ENCODE measurements at places on chromosomes 5 and 9. TPM values are rescaled to one million over a fixed set of nuclear protein-coding genes. Genes with fewer than 3 reads are reported as not detected.

GRCh38 chr5:138803935-138804334 is 50.7 kb downstream of the CTNNA1 start:
- H3K4me1 ChIP-seq = peaks cover 6% of the 10 kb centered on the region
- H3K27ac ChIP-seq = no peak overlapping the region
- H3K36me3 ChIP-seq = peaks cover 23% of the 10 kb centered on the region
- H3K27me3 ChIP-seq = no peaks in the 10 kb centered on the region
- no peak overlapping the region for H3K4me3 ChIP-seq

DNA sequence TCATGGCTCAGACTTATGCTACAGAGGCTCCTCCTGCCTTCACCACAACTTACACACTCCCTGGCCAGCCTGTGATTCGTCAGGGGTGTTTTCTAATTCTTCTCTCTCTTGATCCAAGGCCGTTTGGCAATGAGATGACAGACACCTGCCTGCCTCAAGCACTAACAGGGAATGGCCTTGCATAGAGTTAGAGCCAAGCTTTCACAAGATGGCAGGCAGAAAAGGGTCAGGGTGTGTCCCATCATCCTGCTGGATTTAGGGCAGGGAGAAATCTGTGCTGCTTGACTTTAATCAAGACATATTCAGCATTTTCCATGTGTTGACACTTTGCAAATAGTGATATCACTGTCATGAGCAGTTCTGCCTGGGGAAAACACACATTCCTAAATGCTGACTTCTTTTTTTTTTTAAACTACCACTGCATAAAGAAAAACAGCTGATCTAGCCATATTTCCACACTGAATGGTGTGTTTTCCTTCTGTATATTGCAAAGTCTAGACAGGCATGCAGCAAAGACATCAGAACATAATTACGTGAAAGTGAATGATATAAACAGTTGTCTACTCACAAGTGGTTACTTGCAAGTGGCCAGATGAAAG is 95.0 kb upstream of the SLC25A48 start:
- H3K36me3 ChIP-seq = no peaks in the 10 kb centered on the region
- H3K27me3 ChIP-seq = no peaks in the 10 kb centered on the region
- no peaks in the 10 kb centered on the region for H3K4me1 ChIP-seq

DNA sequence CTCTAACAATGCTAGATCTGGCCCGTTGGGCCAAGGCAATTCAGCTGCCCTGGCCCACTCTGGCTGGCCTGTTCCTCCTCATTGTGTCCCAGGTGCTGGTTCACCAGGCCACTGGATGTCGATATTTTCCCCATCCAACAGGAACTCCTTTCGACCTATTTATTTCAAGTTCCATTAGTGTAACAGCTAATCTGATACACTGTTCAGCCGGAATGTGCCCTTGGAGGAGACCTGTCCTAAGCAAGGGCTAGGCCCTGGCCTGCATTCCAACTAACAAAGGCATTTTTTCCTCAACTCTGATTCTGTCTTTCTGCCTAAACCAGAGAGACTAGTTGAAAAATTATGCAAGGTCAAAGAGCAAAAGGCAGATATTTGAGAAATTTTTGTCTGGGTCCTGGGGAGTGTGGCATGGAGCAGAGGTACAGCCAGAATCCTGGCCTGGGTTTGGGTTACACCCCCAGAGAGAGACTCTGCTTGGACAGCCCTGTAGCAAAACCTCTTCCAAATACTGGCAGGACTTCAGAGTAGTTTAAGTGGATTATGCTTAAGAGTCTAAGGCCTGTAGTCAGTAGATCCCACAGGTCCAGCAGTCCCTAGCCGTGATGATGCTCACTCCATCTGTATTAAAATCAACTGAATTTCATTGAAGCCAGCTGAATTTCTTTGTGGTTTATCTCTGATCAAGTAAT is 36.1 kb downstream of the MARCHF11 start:
- no peaks in the 10 kb centered on the region for H3K27me3 ChIP-seq
- no peaks in the 10 kb centered on the region for H3K4me1 ChIP-seq
- H3K27ac ChIP-seq = no peak overlapping the region
- DNase-seq = no peak
- H3K4me3 ChIP-seq = no peak overlapping the region
- H3K36me3 ChIP-seq = no peaks in the 10 kb centered on the region

DNA sequence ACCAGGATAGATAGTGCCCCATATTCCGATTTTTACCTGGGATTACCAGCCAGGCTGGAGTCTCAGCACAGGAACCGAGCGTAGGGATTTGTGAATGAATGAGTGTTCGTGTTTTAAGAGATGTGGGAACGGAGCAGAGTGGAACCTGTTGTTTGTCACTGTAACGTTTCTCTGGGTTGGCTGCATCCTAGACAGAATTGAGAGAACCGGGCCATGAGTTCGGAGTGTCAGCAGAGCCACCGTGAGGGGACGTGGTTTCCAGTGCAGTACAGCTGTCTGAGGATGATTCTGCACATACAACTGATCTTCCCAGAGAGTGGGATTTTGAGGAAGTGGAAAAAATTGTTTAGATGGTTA is 1.2 kb downstream of the PDE8B start:
- no peak overlapping the region for H3K27ac ChIP-seq
- H3K27me3 ChIP-seq = peaks cover 40% of the 10 kb centered on the region
- no peak overlapping the region for H3K4me3 ChIP-seq

DNA sequence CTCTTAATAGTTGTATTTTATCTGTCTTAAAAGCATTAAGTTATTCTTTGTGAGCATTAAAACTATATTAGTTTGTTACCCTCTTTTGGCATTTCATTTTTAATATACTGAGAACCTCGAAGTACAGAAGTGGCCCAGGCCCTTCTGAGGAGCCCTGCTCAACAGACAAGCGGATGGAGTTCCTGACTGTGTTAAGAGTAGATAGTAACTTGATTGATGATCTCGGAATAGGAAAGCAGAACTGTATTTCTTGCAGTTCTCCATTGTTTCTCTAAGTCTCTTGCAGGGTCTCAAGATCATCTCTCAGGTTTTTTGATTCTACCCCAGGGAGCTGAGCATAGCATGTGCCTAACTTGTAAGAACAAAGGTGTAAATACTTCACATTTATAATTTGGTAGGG is 139.6 kb downstream of the SMARCA2 start:
- DNase-seq = no peak
- H3K27ac ChIP-seq = no peak overlapping the region
- no peaks in the 10 kb centered on the region for H3K36me3 ChIP-seq

DNA sequence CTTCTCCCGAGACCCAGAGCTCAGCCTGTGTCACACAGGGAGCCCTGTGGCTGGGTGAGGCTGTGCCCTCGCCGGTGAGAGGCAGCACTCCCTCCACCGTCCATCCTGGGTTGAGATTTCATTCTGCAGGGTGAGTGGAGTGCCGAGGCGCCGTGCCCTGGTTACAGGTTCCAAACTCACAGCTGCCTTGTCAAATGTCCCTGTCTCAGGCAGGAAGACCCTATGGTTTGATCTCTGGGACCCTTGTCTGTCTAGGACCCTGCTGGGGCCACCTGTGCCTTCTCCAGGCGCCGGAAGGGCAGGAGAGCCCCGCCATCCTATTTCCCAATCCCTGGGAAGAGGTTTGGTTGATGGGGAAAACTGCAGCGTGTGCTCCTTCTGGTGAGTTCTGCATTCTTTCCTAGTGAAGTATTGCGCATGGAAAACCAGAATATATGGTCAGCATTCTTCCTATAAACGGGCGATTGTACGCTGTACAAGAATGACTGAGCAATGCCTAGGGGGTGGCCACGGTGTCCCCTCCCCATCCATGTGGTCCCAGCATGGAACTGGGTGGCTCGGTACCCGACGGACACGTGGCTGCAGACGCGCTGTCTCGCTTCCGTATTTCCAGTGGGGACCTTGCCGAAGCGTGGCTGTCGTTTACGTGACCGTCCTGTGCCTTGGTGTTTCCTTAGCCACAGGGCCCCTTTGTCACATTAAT is 95.9 kb upstream of the COL5A1 start:
- no peak for DNase-seq
- H3K27me3 ChIP-seq = no peaks in the 10 kb centered on the region
- H3K27ac ChIP-seq = no peak overlapping the region

DNA sequence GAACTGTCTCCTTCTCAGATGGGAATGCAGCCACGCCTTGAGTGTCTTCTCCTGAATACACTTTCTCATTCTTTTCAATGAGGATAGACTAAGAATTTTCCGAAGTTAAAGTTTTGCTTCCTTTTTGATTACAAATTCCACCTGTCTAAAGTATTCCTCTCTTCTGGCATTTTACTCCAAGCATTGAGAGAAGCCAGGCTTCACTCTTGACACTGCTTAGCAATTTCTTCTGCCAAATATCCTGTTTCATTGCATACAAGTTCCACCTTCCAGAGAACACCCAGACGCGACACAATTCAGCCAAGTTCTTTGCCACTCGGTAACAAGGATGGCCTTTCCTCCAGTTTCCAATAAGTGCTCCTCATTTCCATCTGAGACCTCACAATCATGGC is 35.6 kb upstream of the COL5A1 start:
- peaks cover 2% of the 10 kb centered on the region for H3K27me3 ChIP-seq
- H3K4me3 ChIP-seq = no peak overlapping the region
- DNase-seq = no peak
- H3K36me3 ChIP-seq = no peaks in the 10 kb centered on the region

- H3K27me3 ChIP-seq = no peaks in the 10 kb centered on the region
- peak; percentile 55 for DNase-seq
- H3K36me3 ChIP-seq = peaks cover 18% of the 10 kb centered on the region
These were observed 28.4 kb downstream of the NEURL1B start for GRCh38 chr5:172669386-172670004.

- no peak overlapping the region for H3K4me3 ChIP-seq
- no peaks in the 10 kb centered on the region for H3K36me3 ChIP-seq
- DNase-seq = peak; percentile 59
- H3K27me3 ChIP-seq = no peaks in the 10 kb centered on the region
- no peak overlapping the region for H3K27ac ChIP-seq
These were observed 147.4 kb downstream of the ESM1 start for GRCh38 chr5:54837981-54838380.

- H3K4me1 ChIP-seq = peaks cover 2% of the 10 kb centered on the region
- H3K27me3 ChIP-seq = no peaks in the 10 kb centered on the region
- H3K36me3 ChIP-seq = peaks cover 18% of the 10 kb centered on the region
- DNase-seq = peak; percentile 20
These were observed 48.2 kb downstream of the CDK5RAP2 start for GRCh38 chr9:120531683-120532300.

- H3K36me3 ChIP-seq = no peaks in the 10 kb centered on the region
- no peaks in the 10 kb centered on the region for H3K27me3 ChIP-seq
- H3K4me1 ChIP-seq = no peaks in the 10 kb centered on the region
- no peak overlapping the region for H3K4me3 ChIP-seq
- no peak for DNase-seq
- H3K27ac ChIP-seq = no peak overlapping the region
These were observed 312.6 kb downstream of the TMEM232 start for GRCh38 chr5:110413856-110414255.

DNA sequence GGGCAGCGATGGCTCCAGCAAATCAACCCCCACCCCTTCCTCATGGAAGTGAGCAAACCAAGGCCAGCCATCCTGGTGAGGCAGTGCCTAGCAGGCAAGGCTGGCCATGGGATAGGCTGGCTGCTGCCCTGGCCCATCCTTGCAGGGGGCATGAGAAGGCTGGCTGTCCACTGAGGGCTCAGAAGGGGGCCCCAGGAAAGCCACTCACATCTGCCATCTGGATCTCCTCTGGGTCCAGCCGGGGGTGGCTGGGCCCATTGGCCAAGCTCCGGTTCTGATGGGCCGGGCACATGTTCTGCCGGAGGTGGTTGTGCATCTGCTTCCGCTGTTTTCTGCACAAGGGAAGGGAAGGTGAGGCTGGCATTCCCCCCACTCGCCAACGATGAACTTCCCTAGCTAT is 57.1 kb downstream of the PSD2 start:
- H3K4me1 ChIP-seq = no peaks in the 10 kb centered on the region
- no peak overlapping the region for H3K27ac ChIP-seq
- no peak overlapping the region for H3K4me3 ChIP-seq
- no peak for DNase-seq
- H3K27me3 ChIP-seq = no peaks in the 10 kb centered on the region

The TLR4 gene
- 5.2 TPM for polyA plus RNA-seq

The STXBP1 gene
- polyA plus RNA-seq = 0.89 TPM

The IGFBPL1 gene
- not detected for polyA plus RNA-seq

The IRX2 gene
- polyA plus RNA-seq = not detected

The NSD1 gene
- polyA plus RNA-seq = 17.7 TPM

All from small intestine (tissue), 16 donors.